Stimulated activated CD4-positive, alpha-beta T cell treated with anti-CD3 and anti-CD28 coated beads, Interleukin-2, amount 100 ng/mL, for 48 hours (primary cell): ENCODE measurements at places on chromosomes 16 and 17.

GRCh38 chr17:61593426-61593825, 2.4 kb upstream of the NACA2 start:
- DNase-seq, result no peak

DNA sequence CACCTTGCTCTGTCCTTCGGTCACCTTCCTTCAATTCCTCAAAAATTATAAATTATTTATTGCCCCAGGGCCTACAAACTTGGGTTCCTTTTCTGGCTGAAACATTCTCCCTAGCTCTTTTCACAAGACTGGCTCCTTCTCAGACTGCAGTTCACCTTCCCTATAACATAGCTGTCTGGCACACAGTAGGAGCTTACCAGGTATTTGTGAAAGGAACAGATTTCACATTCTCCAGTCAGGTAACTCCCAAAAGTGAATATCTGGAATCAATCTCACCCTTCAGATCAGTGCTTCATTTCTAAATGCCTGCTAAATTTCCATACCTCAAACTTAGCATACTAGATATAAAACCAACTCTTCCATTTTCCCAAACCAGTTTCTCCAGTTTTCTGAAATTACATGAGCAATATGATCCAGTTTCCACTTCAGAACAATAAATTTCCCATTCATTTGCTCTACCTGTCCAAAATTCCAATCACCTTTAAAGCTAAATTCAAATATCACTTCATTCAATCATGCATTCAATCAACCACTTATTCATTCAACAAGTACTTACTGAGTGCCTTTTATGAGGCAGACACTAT, 6.1 kb downstream of the RFFL start:
- no peak for DNase-seq

DNA sequence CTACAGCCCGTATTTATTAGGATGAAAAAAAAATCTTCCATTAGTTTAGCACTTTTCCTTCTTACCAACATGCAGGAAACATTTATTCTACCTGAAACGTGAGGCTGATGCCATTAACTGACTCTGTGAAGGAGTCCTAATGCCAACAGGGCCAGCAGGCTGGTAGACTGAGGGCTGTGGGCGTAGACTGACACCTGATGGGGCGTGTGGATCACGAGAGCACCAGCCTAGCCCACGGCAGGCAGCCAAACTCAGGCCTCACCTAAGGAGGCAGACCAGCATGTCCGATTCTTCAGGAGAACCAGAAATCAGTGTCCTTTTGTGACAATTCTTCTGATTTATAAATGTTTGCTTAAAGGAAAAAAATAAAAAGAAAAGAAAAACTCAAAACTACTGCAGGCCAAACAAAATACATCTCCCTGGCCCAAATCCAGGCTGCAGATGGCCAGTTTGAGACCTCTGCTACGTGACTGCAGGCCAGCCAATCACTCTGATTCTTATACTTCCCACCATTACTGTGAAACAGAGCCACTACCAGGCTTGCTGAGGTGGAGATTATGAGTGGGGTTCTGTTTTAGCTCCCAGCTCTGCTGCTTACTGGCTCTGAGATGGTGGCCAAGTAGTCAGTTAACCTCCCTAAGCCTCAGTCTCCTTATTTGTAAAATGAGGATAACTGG, 66.5 kb downstream of the GNAO1 start:
- no peak for DNase-seq

DNA sequence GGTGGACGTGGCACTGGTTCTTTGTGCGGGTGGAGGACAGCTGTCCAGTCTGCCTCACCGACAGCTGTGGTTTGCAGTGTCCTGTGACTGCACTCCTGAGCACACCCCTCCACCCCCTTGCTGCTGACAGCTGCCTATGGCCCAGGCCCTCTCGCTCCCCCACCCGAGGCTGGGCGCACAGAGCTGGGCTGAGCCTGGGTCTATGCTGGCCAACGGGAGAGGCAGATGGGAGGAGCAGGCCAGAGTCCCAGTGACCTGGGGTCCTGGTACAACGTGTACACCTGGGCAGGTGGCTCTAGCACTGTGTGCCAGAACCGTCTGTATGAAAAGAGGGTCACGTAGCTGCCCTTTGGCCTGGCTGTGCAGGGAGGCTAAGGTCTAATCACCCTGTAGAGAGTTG, 30.5 kb downstream of the BAIAP2 start:
- DNase-seq, result no peak

DNA sequence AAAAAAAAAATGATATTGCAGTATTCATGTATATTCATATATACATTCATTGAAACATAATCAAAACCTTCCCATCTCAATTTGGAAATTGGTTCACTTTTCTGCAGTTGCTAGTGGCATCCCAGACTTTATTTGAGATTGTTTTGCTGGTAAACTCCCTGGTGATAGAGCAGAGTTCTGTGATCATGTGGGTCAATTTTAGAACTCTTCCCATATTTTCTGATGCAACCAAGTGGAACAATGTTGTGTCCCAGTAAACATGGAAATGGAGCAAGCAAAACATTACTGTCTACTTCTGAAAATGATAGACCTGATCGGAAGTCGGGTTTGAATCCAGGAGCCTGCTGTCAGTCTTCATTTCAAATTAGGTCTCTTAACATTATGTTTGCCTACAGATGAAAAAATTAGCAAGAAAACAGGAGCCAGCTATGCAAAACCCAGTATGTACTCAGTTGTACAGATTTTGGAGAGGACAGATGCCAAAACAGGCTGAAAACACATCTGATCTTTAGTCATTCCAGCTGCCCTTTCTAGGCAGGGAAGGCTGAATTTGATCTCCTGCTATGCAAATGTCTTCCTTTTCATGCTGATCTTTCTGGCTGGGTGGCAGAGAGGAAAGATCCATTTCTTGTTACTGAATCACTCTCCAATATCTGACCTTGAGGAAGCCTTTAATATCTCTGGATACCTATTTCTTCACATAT, 786.6 kb upstream of the SOX9 start:
- no peak for DNase-seq

DNA sequence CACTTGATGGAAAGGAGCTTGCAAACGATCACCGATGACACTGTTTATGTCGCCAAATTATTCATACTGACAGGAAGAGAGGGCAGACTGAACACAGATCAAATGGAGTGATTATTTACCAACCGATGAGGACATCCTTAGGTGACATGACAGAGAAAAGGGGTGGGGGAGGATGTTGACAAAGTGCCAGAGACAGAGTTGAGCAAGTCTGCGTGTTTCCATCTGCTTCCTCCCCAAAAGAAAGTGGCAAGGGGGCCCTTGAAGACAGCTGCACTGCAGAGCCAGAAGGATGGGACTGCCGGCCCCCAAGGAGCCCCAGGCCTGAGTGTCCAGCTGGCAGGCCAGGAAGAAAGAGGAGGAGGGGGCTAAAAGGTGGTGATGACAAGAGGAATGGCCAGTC, 191.0 kb upstream of the RPL38 start:
- DNase-seq, result peak; percentile 24

DNA sequence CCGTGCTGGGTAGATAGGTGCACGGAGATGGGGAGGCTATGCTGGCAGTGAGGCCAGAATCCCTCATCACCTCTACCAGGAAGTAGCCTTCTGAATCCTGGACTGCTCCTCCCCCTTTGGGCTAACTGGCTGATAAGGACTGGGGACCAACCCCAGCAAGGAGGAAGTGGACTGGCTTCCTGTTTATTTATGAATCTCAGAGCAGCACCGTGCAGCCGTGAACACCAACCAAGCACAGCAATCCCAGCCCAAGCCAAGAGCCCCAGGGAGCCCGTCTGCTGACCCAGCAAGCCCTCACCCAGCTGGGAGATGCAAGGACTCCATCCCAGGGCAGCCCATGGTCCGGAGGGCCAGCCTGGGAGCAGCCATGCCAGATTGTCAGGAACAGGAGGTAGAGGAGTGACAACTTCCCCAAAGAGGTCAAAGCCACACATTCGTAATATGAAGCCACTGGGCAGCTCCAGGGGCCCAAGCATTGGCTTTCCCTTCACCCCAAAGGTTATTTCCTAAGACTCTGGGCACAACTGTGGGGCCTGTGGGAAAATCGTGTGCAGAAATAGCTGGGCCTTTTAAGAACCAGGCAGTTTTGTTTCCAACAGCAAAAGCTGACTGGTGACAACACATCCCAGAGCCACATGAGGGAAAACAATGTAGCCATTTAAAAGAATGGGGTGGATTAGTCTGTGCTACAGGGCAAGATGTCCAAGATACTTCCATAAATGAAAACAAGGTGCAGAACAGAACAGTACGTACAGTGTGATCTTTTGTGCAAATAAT, 23.9 kb downstream of the PHB1 start:
- DNase-seq, result no peak

DNA sequence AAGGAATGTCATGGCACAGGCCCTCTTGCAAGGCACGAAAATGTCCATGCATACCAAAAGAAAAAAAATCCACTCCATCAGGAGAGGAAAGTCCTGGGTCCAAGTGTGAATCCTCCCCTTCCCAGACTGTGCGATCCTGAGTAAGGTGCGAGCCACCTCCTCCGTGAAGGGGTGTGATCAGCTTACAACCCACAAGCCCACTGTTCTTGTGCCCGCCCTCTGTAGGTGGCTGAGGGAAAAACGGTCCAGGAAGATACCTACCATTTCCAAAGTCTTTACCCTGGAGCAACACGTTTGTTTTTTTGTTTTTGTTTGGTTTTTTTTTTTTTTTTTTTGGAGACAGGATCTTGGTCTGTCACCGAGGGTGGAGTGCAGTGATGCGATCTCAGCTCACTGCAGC, 116.5 kb downstream of the ZNF423 start:
- no peak for DNase-seq

- no peak for DNase-seq
Observed at GRCh38 chr17:40369923-40370322, 5.4 kb upstream of the GJD3 start.

GRCh38 chr16:79007614-79008013, 592.9 kb downstream of the MAF start:
- no peak for DNase-seq

- DNase-seq, result no peak
Observed at GRCh38 chr16:86375851-86376250, 134.5 kb upstream of the FOXF1 start.

DNA sequence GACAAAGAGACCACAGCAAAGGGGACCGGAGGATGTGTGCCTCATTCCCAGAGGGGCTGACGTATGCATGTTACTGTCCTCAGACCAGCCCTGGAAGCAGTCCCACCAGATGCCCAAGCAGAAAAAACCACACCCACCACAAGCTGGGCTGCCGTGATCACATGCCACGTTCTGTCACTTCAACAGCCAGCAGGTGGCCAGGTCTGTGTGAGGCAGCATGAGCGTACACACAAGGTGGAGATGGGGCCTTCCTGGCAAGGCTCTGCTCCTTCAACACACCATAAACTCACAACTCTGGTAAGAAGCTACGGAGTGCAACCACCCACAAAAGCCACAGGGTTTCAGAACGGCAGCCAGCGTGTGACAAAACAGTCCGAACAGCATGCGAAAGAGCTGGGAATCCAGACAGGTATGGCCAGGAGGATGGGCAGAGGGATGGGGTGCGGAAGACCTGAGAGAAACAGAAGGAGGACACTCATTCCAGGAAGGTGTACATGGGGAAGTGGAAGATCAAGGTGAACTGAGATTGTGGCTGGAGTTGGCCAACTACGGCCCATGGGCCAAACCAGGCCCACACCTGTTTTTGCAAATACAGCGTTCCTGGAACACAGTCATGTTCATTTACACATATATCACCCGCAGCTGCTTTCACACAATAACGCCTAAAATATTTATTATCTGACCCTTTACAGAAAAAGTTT, 27.9 kb downstream of the MBTPS1 start:
- peak; percentile 27 for DNase-seq

DNA sequence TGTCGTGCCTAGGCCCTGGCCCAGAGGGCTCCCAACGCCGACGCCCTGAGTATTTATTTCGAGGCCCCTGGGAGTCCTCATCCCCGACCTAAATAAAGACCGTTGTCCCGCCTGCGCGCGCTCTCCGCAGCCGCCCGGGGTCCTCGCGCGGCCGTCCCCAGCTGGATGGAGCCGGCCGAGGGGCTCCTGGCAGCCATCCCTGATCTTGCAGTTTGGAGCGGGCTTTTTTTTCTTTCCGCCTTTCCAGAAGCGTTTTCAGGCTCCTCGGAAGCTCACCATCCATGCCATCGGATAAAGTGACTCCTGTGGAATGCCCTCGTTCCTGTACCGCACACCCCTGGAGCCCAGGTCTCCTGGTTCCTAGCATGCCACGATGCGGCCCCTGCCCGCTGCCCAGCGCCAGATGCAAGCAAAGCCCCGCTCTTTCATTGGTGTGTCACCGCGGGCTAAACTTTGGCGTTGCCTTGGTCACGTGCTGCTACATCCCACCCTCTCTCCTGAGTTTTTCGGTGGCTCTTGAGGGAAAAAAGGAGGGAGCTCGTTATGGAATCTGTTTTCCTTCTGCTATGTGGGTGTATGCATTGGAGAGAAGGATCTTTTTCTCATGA, 716 bp downstream of the TMEM94 start:
- DNase-seq, result peak; percentile 5

DNA sequence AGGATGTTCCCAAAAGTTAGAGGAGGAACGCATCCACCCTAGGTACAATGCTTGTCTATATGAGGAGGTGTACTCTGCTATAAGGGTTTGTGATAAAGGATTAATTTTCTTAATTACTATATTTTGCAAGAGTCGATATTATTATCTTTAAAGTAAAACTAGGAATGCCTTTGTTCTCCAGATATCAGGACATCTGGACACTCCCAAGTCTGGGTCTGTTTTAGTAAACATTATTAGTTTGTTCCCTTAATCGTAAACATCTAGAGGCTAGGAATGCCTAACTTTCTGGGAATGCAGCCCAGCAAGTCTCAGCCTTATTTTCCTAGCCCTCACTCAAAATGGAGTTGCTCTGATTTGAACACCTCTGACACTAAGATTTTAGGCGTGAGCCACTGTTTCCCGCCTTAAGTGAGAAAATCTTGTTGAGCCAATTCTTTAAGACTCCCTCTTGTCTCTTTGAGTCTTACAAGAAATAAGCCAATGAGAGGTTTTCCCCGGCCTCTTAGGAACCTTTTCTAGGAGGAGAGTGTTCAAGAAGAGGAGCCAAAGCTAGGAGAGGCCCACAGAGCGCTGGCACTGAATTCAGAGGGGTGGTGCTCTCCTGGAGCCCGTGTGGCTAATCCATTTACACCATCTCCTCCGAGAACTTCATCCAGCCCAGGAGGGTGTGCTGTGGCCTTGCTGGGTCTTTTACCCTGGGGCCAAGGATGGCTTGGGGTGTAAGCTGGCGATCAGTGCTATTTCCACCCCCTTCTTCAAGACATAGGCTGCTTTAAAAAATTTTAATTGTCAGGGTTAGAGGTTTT, 40.9 kb downstream of the SMARCE1 start:
- DNase-seq, result no peak
